ENCODE measurements at places on chromosomes 7 and 10.

- DNase-seq = no peak
Measured at GRCh38 chr10:97028126-97028831, 157.5 kb downstream of the SLIT1 start.

DNA sequence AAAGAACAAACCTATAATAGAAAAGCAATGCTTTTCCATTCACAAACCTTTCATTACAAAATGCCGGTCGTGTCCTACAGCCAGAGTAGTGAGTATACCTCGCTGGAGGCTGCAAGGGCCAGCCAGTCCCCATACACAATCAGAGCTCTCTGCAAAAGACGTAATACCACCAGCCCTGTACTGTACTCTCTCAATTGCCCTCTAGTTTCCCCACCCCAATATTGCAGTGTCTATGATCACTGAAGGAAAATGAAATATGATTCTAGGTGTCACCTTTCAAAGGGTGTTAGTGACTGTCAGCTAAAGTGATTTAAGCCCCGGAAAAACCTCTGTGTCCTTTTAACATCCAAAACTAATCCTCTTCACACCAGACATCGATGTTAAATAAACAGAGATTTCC, 24.8 kb downstream of the PLXNA4 start:
- no peak for DNase-seq

DNA sequence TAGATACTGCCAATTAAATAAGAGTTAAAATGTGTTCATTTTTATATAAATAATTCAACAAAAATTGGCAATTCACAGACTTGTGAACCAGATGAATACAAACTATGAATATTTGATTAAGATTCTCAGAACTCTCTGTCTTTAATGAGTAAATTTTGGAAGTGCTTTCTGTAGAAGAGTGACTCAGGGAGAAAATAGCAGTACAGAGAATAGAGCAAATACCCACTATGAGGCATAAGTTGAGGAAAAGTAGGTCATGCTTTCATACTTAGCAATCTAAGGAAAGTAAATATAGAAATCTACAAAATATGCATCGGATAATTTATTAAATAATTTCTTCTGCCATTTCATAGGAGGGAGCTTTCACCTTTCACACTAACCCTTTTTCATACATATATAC, 117.7 kb upstream of the TMEM106B start:
- DNase-seq = no peak

GRCh38 chr10:131480861-131481260, 169.3 kb upstream of the TCERG1L start:
- no peak for DNase-seq

- DNase-seq = no peak
Measured at GRCh38 chr7:21099432-21099831, 312.7 kb upstream of the SP8 start.

GRCh38 chr7:26202019-26202990, 760 bp downstream of the CBX3 start:
- no peak for DNase-seq

GRCh38 chr7:115229401-115230105, 307.7 kb downstream of the MDFIC start:
- DNase-seq = no peak

- no peak for DNase-seq
Measured at GRCh38 chr7:103809229-103809994, 180.0 kb downstream of the RELN start.

DNA sequence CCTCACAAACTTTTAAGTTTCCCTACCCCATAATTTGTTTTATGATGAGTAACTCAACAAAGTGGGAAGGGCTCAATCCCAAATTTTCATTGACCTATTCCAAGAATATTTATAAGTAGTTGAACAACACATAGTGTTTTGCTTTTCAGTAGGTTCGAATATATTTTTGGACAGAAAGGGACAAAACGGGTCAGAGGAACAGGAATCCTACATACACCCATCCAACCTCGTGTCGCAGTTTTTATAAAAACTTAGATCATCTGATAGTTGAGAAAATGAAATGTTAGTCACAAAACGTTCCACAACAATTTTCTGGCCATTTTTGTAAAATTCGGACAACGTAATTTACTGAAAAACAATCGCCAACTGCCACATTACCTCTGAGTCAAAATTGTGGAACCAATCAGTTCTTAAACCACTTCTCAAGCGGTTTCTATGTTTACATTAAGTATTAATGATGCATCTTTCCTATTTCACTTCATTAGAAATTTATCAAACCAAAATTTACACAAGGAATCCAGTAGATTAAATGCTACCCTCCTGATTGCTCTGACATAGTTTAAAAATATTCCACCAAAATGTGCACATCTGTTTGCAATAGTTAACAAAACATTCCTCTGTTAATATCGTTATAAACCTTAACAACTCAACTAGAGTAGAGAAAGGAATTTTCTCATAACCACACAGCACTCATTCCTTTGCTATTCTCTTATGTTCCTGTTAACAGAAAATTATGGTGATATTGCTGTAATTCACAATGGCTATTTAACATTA, 6.3 kb downstream of the WNT16 start:
- no peak for DNase-seq

DNA sequence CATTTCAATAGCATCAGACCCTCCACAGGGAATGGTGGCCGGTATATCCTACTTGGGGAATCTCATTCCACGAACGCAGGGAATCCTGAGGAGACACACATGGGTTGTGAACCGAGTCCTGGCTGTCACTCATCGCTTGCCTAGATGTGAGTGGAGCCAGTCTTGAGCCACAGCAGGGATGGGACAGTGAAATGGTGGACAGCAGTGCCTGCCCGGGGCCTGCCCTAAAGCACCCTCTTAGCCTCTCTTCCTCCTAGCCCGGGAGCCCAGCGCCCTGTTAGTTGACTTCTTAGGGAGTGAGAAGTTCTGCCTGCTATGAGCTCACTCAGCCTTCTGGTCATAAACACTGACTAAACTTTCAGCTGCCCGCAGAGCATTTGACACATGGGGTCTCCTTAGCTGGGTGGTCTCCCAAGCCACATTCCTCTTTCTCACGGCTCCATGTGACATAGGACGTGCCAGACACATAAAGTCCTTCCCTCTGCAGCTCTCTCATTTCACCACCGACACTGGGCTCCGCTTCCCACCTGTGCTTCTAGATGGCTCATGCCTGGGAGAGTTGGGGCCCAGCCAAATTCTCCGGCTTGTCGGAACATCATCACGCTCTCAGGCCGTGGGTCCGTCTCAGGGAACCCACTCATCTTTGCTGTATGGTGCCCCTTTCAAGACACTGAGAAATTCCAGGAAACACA, 60.9 kb downstream of the TCERG1L start:
- no peak for DNase-seq

GRCh38 chr7:94129443-94130140, 125.4 kb upstream of the BET1 start:
- no peak for DNase-seq

GRCh38 chr10:96496281-96496925, 17.3 kb downstream of the TLL2 start:
- no peak for DNase-seq

DNA sequence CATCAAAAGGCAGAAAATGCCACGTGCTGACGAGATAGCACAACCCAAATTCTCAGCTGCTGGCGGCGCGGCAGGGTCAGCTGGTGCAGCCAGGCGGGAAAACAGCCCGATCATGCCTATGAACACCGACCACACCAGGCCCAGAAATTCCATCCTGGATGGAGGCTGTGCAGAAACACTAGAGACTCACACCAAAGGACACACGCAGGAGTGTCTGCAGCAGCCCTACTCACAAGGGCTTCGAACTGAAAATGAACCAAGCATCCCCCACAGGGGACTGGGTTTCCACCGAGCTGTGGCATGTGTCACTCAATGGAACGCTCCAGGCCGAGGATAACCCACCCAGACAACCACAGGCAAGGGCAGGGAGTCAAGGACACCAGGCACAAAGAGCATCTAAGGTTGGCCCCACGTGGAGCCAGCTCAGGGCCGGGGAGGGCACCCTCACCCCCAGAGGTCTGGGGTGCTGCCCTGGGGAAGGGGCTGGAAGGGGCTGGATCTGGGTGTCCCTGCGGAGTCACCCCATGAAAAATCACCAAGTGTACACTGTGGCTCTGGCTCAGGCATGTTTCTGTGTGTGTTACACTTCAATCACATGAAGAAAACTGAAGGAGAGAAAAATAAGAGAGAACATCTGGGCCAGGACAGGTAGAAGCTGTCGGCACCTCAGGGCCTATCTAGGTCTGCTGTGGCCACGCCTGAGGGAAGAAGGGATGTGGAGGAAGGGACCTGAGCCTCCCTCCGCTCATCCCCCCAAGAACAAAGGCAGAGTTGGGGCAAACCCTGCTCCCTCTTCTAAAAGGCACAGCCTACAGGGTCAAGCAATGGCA, 33.0 kb downstream of the RASGEF1A start:
- DNase-seq = no peak

GRCh38 chr7:117112640-117113039, 159.3 kb downstream of the ST7 start:
- DNase-seq = no peak

Measured in GOT3 (cell line).